ENCODE measurements at places on chromosomes 2 and 18.

DNA sequence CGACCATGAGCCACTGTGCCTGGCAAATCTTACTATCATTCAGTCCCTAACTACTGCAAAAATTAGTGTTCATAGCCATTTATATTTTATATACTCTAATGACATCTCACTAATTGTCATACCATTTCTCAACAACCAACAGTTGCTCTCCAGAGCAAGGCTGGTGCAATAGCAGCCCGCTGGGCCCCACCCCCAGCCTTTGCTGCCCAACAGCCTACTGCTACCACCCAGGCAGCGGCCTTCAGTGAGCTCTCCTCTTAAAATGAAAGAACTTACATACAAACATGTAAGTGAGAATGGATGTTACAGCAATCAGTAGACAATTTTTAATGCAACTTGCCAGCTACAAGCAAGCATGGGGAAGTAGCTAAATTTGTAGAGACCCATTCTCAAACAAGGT, 90.5 kb downstream of the HNRNPLL start:
- DNase-seq: no peak

DNA sequence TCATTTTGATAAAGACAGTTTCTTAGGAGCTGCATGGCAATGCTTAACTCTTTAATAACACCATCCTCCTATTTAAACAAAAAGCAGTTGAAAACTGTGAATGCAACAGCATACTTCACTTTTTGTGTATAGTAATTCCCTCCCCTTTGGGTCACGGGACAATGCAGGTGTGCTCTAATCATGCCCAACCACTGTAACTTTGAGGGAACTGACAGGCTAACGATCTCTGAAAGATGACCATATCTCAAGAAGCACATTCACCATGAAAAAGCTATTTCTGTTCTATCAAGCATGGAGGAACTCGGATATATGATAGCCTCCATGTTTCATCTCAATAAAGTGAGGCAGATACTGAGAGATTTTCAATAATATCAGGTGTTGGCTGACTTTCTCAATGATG, 81.1 kb upstream of the CD226 start:
- no peak for DNase-seq

DNA sequence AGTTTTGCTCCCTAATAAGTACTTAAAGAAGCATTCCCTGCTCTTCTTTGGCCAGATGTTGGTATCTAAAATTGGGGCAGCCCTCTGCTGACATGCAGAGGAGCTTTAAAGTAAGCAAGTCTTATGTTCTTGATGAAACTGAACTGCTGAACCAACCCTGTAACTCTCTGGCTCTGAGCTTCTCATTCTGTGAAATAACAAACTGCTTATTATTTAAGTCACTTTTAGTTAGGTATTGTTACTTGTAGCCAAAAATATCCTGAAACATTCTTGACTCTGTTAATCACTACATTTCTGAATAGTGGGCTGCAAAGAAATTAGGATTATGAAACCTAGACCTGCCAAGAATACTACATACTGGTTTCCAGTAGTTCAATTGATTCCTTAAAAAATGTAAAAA, 15.5 kb downstream of the PPP3R1 start:
- no peak for DNase-seq

GRCh38 chr18:48974304-48975119, 23.7 kb upstream of the SMAD7 start:
- no peak for DNase-seq

- no peak for DNase-seq
Observed at GRCh38 chr18:57437402-57437765, 2.2 kb downstream of the ONECUT2 start.

GRCh38 chr2:20652673-20653575, 2.0 kb upstream of the HS1BP3 start:
- no peak for DNase-seq

- DNase-seq: no peak
Observed at GRCh38 chr18:25181993-25182392, 170.0 kb downstream of the ZNF521 start.

DNA sequence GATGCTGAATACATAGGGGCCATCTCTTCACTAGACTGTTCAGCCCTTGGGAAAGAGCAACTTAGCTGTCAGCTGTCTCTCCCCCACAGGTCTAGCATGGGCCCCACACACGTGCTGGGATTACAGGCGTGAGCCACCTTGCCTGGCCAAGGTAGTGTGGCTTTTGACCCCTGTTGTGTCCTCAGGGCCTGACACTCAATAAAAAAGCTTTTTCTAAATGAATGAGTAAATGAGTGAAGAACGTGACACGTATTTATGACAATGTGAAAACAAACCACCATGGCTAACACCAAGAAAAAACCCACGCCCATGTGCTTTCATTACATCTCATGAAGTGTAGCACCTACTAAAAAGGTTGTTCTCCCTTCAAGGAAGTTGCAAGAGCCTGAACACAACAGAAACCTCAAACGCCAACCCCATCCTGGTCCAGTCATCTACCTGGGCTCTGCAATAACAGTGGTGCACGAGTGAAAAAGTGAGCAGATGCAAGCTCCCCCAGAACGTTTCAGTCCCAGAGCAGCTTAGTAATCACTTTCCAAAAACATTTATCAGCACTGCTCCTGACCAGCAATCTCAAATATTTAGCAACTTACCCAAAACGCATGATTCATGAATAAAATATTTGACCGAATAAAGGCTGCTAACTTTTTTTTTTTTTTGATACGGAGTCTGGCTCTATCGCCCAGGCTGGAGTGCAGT, 3.4 kb downstream of the WDFY1 start:
- no peak for DNase-seq

DNA sequence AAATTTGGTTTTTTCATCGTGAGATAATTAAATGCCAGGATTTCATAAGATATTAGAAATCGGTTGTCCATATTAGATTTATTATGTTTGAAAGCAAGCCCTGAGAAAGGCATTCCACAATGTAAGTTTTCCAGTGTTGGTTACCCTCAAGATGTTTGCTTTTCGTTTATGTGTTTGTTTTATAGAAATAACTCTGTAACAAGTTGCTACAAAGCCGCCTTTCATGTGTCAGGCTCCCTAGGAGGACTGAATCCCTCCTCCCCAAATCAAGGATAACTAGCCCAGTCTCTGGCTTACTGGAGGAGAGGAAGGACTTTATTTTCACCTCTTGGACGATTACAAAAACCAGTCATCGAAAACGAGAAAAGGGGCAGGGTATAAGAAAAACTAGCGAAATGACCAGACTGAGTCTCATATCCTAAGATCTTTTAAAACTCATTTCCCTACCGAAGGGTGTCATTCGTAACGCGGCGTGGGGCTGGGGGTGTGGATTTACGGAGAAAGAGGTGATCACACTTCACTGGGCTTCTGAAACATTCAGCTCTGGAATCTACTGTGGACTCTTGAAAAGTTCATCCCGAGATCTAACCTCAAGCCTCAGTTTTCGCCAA, 1.0 kb upstream of the PEX13 start:
- DNase-seq: no peak

GRCh38 chr2:38771632-38772031, 6.4 kb upstream of the GEMIN6 start:
- no peak for DNase-seq

DNA sequence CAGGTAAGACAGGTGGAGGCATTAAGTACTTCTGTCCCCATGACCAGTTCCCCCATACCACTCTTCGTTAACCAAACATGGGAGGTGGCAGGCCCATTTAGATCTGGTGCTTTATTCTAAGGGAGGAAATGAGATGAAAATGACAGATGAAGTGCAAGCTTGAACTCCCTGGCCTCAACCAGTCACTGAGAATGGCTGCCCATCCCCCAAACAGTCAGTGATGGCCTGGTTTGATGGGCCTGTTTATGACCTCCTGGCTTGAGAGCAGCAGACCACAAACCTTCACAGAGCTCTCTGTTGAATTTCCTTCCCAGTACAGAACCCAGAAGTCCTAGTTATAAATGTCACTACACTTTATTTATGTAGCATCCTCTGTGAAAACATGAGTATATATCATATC, 31.1 kb downstream of the EPAS1 start:
- DNase-seq: no peak

DNA sequence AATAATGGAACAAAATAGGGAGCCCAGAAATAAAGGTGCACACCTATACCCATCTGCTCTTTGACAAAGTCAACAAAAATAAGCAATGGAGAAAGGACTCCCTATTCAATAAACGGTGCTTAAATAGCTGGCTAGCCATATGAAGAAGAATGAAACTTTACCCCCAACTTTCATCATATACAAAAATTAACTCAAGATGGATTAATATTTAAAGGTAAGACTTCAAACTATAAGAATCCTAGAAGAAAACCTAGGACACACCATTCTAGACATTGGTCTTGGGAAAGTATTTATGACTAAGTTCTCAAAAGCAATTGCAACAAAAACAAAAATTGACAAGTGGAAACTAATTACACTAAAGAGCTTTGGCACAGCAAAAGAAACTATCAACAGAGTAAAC, 139.1 kb downstream of the DNAH7 start:
- DNase-seq: no peak

GRCh38 chr2:14673351-14673875, 40.9 kb downstream of the LRATD1 start:
- DNase-seq: no peak

- DNase-seq: no peak
Observed at GRCh38 chr18:48534364-48534763, 4.5 kb upstream of the CTIF start.

- no peak for DNase-seq
Observed at GRCh38 chr2:116499389-116499788, 1315.1 kb upstream of the DDX18 start.

DNA sequence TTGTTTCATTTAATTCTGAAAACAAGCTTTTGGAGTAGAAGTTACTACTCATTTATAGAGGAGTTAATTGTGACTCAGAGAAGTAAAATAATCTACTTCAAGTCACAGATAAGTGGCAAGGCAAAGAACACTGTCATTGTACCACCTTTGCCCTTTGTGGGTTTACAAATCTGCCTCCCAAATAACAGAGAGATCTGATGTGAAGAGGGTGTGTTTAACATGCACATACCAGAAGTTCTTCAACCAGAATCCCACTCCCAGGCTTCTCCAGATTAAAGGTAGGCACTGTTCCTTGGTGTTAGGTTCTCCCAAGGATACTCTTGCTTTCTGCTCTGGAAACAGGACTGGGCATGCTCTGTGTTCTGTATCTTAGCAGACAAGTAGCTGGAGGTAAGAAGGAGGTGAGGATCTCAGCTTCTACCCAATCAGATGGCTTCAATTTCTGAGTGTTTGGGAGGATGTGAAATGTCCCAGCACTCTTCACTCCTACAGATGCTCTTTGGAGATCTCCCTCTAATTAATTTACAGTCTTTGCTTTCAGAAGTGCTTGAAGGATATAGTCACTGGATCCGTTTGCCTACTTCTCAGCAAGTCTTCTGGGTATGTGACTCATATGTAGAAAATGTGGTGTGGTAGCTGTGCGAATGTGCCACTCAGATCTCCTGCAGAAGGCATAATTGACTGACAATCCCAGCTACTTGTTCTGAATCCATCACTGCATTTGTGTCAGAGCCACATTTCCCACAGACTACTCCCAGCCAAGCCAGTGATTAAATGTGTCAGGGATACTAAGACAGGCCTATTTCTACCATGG, 111.1 kb downstream of the KLHL14 start:
- DNase-seq: no peak

GRCh38 chr2:131125195-131125757, 20.1 kb downstream of the PLEKHB2 start:
- no peak for DNase-seq

DNA sequence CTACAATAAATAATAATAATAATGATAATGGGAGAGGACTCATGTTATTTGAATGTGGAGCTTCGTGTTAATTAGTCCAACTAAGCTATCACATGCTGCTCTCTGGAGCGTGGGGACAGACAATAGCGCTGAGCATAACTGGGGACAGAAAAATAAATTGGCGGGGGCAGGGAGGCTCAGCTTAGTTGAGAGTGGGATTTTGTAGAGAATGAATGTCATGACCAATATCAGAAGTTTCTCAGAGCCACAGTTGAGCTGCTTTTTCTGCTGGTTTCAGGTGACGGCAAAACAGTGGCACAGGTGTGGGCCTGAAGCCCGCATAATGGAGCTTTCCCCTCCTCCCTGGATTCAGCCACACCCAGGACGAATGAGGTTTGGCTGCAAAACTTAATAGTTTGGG, 111.1 kb upstream of the CAB39 start:
- no peak for DNase-seq

DNA sequence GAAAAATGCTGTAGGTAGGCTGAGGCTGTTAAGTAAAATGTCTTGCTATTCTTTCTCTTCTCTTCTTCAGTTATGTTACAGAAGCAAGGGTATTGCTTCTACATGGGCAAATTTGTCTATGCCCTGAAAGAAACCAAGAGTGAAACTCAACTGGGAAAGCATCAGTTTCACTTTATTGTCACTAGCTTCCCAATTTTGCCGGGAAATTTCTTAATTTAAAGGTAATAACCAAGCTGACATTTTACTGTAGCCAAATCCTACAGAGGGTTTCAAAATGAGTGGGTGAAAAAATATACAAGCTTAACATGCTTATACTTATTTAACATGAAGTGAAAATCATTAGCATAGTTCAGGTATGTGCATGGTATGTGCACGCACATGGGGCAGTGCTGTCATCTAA, 3.2 kb downstream of the TANK start:
- DNase-seq: no peak

GRCh38 chr18:52465391-52465790, 125.4 kb downstream of the DCC start:
- DNase-seq: no peak

DNA sequence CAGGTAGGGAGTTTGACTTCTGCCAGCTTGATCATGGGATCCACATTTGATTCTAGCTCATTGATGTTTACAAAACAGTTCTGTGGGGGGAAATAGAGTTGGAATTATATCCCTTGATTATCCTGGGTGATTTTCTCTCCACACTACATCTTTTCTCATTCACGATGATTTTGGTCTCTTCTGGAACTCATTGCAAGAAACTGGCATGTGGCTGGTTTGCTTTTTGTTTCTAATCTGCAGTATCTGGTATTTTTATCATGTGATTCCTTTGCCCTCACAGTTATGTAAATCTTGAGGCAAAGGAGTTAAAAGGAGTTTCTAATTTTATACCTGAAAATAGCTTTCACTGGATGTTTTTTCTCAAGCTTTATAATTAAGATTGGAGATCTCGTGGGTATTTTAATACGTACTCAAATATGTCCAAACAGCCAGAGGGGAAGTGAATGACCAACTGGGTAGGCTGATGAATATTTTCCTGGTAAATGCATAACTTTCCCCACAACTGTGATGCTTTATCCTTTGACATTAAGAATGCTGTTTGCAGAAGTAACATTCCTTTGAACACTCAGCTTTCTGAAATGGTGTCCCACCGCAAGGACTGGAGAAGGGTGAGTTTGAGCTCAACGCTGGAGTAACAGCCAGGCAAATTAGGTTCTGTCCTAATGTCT, 502.9 kb upstream of the ZEB2 start:
- DNase-seq: no peak

DNA sequence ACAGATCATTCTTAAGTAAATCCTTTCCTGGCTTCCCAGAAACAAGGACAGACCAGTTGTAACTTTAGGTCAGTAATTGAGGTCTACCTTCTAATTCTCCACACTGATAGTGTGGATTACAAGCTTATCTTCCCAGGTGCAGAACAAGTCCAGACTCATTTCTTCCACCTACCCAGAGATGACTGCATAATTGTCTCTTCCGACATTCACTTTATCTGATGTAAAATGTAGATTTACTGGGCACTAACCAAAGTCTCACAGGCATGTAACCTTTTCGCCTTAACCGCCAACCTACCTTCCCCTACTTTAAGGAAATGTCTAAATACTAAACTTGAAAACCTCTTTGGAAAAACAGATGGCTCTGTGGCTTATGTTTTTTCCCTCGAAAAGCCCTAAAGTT, 96.2 kb downstream of the NCK2 start:
- no peak for DNase-seq

All from stimulated activated CD8-positive, alpha-beta memory T cell treated with anti-CD3 and anti-CD28 coated beads, Interleukin-4, amount 100 ng/mL, for 1 hour (primary cell).